ENCODE measurements at places on chromosomes 2 and 18.

GRCh38 chr2:234829074-234829455 is 122.8 kb upstream of the SH3BP4 start:
- no peak for DNase-seq

DNA sequence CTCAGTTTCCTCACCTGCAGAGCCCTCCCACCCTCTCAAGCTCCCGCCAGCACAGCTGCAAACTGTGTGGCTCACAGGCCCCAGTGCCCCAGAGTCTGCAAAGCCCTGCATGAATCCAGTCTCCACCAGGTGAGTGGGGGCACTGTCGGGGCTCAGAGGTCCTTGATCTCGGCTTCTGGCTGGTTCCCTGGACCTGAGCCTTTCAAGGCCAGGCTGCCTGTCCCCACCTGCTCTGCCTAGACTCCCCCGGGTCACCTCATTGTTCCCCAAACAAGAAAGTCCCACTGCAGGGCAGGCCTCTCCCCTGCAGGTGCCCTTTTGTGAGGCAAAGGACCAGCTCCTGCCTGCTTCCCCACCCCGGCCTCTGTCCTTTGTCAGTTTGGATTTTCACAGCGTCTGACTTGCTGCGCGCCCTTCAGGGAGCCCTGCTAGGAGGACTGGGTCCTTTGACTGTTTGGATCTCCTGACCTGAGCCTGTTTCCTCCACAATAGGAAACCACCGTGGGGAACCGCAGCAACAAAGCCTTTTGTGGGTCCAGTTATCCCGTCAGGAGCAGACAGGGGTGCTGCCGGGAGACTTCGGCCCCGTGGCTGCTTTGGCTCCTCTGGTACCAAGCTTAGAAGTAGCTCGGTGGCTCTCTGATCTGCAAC is 200.5 kb upstream of the HDAC4 start:
- no peak for DNase-seq

DNA sequence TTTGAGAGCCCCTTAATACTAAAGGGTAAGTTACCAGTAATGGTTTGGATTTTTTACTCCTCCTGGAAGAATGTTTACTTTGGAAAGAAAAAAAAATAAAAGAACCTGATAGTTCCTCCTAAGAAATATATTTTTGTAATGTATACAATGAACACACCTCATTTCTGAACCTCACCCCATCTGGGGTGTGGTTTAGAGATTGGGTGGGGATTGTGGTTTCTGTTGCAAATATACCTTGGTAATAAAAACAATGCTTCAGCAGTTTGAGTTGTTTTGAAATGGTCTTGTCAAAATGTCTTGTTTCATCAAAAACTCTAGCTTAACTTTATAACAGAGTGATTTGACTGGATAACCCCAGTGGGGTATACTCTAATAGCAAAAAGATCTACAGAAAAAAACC is 448.9 kb upstream of the MEIS1 start:
- DNase-seq = no peak

- DNase-seq = no peak
These were observed 188.3 kb downstream of the GBX2 start for GRCh38 chr2:235979753-235980435.

DNA sequence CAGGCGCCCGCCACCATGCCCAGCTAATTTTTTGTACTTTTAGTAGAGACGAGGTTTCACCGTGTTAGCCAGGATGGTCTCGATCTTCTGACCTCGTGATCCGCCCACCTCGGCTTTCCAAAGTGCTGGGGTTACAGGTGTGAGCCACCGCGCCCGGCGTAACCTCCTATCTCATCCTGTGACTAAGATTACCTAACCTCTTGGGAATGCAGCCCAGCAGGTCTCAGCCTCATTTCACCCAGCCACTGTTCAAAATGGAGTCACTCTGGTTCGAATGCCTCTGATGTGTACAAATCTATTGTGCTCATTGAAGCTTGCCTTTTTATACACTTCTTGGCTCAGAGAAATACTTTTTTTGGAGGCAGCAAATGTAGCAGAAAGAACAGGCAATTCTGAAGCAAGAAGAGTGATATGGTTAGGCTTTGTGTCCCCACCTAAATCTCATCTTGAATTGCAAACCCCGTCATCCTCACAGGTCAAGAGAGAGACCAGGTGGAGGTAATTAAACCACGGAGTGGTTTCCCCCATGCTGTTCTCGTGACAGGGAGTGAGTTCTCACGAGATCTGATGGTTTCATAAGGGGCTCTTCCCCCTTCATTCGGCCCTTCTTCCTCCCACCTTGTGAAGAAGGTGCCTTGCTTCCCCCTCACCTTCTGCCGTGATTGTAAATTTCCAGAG is 60.6 kb downstream of the SLC4A3 start:
- DNase-seq = no peak

GRCh38 chr2:65357959-65358294 is 74.5 kb downstream of the SPRED2 start:
- DNase-seq = no peak

- DNase-seq = no peak
These were observed 81.8 kb downstream of the FASTKD2 start for GRCh38 chr2:206846981-206847834.
